ENCODE measurements at places on chromosomes 1 and 21.

GRCh38 chr1:40634901-40635655, 30.4 kb downstream of the RIMS3 start:
- DNase-seq: no peak

DNA sequence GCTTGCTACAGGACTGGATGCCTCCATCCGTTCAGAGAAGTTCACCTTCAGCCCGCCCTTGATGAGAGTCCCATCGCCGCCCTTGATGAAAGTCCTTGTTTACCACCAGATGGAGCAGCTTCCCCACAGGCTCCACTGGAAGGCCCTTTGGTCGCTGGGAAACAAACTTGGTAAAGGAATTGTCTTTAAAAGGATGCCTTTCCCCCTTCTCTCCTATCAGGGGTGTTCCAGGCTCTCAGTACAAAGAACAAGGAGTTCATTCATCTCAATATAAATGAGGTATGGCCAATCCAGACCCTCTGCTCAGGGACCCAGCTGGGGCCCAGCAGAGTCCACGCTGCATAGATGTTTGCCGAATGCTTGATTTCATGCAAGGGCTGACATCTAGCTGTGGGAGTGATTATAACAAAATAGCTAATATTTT, 50.8 kb downstream of the CAPN9 start:
- no peak for DNase-seq

DNA sequence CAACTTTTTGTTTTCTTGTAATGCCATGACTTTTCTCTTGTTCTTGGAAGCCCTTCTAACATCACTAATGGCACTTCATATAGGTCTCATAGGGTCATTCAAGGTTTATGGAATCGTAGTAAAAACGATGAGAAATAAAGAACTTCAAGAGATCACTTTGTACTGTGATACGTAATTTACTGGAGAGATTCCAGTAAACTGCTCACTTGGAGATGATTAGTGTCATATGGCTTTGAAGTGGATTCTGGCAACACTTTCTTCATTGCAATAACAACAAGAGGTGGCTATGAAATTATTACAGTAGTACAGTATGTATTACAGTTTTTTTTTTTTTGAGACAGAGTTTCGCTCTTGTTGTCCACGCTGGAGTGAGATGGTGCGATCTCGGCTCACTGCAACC, 103.4 kb downstream of the RUSC1 start:
- DNase-seq: no peak

- no peak for DNase-seq
Measured at GRCh38 chr21:41600556-41600955, 92.6 kb upstream of the TMPRSS2 start.

- DNase-seq: no peak
Measured at GRCh38 chr1:228792601-228793000, 57.3 kb downstream of the RHOU start.

All from NCI-H1930 (cell line).